ENCODE measurements at places on chromosomes 16 and 17.
A peak's percentile ranks its signal among the peaks of the same experiment; 100 is the strongest.

DNA sequence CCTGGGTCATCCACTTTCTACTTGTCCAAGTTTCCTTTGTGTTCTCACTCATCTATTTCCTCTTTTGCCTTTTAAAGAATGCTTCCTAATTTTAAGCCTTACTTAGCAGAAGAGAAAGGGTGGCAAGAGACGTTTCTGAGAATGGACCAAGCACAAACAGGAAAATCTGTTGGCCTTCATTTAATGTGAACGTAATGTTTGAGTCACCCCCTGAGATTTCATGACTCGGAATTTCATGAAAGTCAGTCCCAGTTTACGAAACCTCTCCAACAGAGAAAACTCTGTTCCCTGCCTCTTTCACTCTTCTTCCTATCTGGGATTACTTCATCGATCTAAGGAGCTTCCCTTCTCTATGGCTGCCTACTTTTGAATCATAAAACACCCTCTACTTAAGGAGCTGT is at the start of gene CD300E:
TSS of gene CD300E (minus strand) at position 46 of the 401 bp plus-strand sequence. CDS start 117 bp downstream, outside the sequence.
- DNase-seq = no peak

GRCh38 chr16:84137769-84138357 is 7.1 kb downstream of the HSDL1 start:
- DNase-seq = no peak

DNA sequence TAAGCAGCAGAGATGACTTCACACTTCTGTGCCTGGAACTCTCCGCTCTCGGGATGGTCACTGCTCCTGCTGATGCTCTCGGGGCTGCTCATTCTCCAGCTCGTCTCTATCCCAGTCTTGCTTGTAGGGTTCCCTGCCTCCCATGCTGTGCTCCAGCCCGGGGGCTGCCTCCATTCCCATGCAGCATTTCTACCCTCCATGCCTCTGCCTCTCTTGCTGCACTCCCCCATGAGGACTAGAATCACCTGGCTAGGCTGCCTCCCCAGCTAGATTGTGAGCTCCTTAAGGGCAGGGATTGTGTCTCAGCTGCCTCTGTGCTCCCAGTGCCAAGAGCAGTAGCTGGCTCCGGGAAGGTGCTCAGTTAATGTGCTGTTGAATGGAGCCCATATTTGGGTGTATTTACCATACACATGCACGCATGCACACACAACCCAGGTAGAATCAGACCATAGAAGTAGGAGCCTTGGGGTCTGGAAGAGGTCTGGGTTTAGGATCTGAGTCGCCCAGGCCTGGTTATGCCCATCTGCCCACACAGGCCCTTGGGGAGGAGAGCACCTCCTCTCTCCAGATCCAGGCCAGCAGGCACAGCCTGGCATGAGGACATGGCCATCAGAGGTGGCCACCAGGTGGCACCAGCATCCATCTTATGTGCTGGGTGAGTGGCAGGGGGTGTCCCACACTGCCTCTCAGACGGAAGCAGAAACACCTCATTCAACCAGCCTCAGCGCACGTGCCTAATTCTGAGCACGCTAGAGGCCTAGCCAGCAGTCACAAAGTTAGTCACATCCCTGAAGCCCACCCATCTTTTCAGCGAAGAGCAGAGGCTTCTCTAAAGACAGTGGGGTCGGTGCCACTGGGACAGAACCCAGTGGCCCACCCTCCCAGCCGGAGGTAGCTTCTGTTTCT is 9.3 kb downstream of the GIT1 start:
- DNase-seq = peak; percentile 91

DNA sequence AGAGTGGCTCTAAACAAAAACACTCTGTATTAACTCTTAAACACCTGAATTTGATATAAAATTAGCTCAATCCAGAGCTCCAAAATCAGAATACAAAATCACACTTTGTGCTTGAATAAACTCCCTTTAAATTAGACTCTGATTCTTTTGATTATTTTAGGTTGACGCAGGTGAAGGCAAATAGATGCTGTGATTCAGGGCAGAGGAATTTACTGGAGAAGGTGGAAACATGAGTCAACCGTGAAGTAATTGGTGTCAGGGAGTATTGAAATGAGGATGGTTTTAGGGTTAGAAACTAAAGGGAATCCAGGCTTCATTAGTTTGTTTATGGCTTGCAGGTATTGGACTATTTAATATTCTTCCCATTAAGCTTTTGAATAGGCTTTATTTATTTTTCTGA is 37.1 kb upstream of the TEKT1 start:
- no peak for DNase-seq

- no peak for DNase-seq
Observed at GRCh38 chr17:61451538-61452300, 503 bp upstream of the TBX4 start.

DNA sequence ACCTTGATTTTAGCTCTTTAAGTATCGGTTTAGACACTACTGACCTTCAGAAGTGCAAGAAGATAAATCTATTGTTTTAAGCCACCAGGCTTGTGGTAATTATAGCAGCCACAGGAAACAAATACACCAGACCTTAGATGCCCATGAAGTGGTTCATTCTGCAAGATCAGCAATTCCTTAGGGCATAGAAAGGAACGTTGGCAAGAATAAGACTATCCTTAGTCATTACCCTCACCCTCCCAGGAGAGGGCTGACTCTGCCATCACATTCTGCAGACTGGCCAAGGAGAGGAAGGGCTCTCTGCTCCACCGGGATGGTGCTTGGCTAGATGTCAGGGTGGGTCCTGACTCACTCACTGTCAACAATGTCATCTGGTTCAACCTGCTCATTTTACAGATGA is 14.1 kb upstream of the NDEL1 start:
- no peak for DNase-seq

- no peak for DNase-seq
Observed at GRCh38 chr17:62823111-62823893, 15.2 kb upstream of the MARCHF10 start.

- no peak for DNase-seq
Observed at GRCh38 chr17:5481451-5481850, 4.5 kb downstream of the DERL2 start.

- no peak for DNase-seq
Observed at GRCh38 chr17:76466775-76467130, 650 bp upstream of the AANAT start.

GRCh38 chr16:11791144-11791828 is 5.8 kb downstream of the ZC3H7A start:
- no peak for DNase-seq

DNA sequence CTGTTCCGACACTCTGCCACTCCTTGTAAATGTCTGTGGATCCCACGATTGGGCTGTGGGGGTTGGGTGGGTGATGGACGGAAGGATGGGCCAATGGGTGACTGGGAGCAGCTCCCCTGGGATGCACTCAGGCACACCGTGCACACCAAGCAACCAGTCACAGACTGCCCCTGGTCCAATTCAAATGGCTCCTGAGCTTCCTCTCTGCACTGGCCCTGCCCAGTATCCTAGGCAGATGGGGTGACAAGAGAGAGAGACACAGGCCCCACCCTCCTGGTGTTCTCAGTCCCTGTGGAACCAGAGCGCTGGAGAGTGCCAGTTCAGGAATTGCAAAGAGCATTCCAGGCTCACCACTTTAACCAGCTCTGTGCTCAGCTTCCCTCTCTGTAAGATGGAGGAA is 32.8 kb downstream of the BEAN1 start:
- DNase-seq = peak; percentile 73

- no peak for DNase-seq
Observed at GRCh38 chr16:26413780-26414179, 652.9 kb upstream of the C16orf82 start.

DNA sequence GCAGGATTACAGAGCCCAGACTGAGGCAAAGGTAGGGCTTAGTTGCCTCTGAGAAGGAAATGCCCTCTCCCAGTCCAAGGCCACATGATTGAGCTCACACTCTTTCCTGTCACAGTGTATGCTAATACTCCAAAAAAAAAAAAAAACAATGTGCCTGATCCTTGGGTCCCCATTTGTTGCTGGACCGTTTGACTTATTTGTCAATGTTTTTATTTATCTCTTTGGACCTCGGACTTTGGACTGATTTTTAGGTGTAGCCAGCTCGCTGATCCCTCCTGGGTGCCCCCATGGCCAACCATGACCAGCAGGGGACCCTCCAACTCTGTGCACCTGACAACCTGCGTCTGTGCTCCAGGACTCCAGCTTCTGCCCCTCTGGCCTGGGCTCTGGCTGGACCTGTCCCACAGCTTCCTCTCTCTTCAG is 622 bp upstream of the CCL16 start:
- DNase-seq = no peak

GRCh38 chr16:19710191-19710908 is 7.7 kb downstream of the KNOP1 start:
- DNase-seq = no peak

GRCh38 chr16:66649636-66650205 is 45.2 kb downstream of the CMTM3 start:
- DNase-seq = no peak

DNA sequence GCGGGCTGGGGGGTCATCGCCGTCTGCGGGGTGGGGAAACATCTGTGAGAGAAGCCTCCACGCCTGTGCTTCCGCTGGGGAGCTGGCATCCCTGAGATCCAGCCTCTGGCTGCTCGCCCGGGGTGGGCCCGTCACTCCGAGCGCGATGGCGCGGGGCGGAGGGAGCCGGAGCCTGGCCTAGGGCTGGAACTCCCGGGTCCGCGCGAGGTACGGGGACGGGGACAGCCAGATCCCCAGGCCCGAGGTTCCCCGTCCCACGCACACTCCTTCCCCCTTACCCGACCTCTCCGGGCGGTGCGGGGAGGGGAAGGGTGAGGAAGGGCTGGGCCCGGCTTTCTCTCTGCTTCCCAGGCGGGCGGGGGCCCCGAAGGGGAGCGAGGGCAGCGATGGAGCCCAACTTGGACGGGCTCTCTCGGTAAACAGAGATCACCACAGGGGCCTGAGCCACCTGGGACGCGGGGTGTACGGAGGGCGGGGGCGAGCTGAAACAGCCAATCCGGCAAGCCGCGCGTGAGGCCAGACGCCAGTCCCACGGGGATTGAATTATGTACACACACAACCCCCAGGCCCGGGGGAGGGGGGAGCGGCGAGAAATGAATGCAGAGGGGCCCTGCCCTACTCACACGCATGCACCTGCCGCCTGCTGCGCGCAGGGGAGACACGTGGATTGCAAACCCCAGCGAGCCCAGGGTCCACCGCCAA is at the start of gene SLC16A11:
TSS of gene SLC16A11 (minus strand) at position 596 of the 702 bp plus-strand sequence. CDS start at position 17, 579 bp downstream.
- peak; percentile 9 for DNase-seq

DNA sequence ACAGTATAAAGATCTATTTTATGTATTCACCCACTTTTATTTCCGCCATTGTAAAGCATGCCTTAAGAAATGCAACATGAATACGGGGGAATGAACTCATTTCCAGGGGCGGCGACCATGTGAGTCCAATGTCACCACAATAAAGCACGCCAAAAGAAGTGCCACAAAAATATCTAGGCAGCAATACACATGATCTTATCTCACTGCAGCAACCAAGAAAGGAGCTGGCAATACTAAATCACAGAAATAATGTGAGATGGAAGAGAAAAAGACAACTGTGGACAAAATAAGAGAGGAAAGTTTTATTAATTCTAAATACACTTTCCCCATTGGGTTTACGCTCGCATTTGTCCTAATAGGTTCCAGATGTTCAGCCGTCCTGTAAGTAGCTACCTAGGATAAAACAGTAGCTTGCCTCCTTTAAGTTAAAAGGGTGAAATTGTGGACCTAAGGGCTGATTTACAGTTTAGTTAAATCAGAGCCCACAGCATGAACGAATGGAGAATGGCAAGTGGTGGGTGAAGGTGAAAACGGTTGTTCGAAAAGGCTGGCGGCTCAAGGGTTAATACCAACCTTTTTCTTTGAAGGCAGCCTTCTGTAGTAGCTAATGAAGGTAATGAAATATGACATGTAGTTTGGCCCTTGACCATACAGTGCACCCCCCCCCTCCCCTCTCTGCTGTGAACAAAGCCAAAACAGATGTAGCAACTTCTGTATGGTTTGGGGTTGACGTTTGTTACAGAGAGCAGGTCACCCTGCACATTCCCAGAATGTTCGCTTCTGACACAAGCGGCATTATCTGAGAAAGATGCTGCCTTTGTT is 504.2 kb upstream of the PSMD7 start:
- no peak for DNase-seq
